Glomerular endothelial cell (primary cell): ENCODE measurements at places on chromosomes 2 and 18. TPM values are rescaled to one million over a fixed set of nuclear protein-coding genes. Genes with fewer than 3 reads are reported as not detected.

BIRC6 gene
- 64.1 and 113 TPM in 2 replicates for total RNA-seq

NEU2 gene
- total RNA-seq = not detected in 2 replicates

HOXD3 gene
- 5.3 and 7.2 TPM in 2 replicates for total RNA-seq

CFAP210 gene
- not detected in 2 replicates for total RNA-seq

FIGN gene
- 3.0 and 4.7 TPM in 2 replicates for total RNA-seq

HNRNPA3 gene
- 45.2 and 68.0 TPM in 2 replicates for total RNA-seq

EGR4 gene
- not detected in 2 replicates for total RNA-seq

MC4R gene
- total RNA-seq = not detected in 2 replicates

FBXO48 gene
- total RNA-seq = 0.19 and 0.64 TPM in 2 replicates

SCN9A gene
- total RNA-seq = 9.3 and 10.0 TPM in 2 replicates

- DNase-seq = no peak
These were observed 46.1 kb downstream of the TMEM185B start for GRCh38 chr2:120177001-120177621.

DNA sequence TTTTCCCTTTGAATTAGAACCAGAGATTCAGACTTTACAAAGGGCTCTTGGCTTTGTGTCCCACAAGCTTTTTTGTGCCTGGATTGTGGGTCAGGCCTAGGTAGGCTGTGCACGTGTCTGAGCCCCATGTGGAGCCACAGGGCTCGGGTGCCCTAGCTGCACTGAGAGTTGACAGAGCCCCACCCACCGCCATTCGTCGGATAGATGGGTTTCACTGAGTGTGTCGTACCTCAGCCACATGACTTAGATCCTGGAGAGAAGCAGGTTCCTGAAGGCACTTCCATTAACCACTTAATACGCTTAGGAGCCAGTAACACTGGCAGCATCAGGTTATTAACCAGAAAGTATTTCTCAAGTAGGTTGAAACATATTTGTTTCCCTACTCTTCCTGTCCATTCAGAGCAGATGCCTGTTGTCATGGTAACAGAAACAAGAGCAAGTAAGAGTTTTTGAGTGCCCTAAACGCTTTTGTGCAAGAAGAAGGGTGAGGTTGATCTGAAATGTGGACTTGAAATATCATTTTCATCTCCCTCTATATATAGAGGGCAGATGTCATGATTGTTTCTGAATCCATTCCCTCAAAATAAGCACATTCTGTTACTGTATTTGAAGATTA, 30.0 kb downstream of the ADCYAP1 start:
- no peak for DNase-seq

GRCh38 chr18:35635170-35635569, 53.6 kb downstream of the GALNT1 start:
- DNase-seq = peak; percentile 44

DNA sequence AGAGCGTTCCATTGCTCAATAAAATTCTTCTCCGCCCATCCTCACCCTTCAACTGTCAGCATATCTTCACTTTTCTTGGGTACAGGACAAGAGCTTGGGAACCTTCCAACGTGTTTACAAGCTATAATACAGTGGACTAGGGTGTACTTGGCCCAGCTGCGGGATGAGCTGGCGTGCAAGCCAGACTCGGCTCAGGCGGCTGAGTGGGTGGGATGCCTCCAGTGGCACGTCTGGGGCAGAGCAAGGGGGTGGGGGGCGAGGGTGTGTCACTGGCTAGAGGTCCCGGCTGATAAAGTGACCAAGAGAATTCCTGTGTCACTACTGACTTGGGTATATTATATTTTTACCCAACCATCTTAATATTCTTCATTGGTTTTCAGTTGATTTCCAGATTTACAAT, 179.7 kb downstream of the EVA1A start:
- DNase-seq = no peak

GRCh38 chr2:57990118-57990725, 56.4 kb upstream of the VRK2 start:
- no peak for DNase-seq

DNA sequence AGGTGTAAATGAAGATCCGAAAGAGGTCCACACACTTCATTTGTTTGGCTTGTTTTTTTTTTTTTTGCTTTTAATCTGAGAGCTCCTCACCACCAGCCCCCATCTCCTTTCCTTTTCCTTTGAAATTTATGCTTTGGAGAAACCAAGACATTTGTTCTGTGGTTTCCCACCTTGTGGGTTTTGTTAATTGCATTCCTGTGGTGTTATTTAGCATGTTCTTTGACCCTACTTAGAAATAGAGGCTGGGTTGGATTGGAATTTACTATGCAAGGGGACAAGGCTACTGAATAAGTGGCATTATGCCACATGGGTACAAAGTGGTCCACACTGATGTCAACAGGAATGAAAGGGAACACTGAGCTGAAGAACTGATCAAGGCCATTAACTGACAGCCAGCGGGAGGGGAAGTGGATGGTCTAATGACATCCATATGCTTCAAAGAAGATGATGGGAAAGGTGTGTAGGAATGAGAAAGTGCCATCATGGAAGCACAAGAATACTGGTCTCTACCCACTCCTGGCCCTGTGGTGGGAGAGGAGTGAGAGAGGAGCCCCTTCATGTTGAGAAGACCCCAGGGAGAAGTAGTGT, 8.9 kb downstream of the CCL20 start:
- DNase-seq = no peak

DNA sequence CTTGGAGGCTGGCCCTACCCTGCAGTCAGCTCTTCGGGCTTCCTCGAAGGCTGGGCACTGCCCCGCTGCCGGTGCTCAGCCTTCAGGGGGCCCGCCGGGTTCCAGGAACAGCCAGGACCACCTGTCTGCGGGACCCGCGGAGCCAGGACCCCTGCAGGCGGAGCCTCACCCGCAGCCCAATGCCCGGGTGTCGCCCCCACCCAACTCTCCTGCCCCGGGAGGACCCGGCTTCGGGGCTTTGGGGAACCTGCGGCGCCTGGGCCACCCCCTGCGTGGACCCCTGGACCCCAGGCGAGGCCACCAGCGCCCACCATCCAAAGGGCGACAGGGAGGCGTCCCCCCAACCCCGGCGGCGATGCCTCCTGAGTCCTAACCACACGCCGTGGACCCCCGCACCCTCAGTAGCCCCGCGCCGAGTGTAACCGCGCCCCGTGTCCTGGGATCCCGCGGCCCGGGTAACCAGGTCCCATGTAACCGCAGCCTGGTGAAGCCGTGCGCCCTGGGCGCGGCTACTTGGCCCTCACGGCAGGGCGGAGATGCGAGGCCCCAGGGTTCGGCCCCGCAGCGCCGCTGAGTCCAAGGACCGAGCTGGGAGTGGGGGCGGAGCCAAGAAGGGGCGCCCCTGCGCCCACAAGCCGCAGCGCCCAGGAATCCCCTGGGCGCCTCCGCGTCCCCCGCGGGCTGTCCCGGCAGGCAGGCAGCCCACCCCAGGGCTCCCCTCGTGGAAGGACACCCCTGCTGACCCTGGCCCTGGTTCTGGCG, 11.0 kb upstream of the UBE2F start:
- no peak for DNase-seq

DNA sequence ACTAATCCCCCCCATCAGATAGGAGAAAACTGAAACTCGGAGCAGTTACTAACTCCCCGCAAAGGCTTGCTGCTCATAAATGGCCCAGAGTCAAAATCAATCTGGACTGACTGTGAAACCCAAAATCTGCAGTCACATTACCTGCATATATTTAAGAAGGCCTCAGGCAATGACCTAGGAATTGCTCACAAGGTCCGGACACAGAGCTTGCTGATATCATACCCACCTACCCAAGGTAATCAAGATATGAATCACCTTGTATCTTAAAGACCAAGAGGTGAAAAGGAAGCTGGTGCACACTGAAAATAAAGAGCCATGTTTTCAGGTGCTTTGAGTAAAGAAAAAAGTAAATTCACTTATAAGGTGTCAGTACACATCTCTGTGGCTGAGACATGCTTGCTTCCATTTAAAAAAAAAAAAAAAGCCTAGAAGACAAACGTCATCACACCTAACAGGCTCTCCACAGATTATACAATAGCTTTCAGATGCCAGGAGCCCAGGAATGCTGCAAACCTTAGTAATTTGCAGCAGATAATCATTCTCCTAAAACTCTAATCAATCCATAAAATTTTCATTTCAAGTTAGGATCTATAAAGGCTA, 195.4 kb downstream of the ZEB2 start:
- no peak for DNase-seq

- no peak for DNase-seq
These were observed 25.1 kb downstream of the MFF start for GRCh38 chr2:227349989-227350612.

GRCh38 chr18:58091099-58091611, 47.1 kb downstream of the NEDD4L start:
- no peak for DNase-seq

- DNase-seq = no peak
These were observed 7.8 kb downstream of the ANTXR1 start for GRCh38 chr2:69020496-69021426.

DNA sequence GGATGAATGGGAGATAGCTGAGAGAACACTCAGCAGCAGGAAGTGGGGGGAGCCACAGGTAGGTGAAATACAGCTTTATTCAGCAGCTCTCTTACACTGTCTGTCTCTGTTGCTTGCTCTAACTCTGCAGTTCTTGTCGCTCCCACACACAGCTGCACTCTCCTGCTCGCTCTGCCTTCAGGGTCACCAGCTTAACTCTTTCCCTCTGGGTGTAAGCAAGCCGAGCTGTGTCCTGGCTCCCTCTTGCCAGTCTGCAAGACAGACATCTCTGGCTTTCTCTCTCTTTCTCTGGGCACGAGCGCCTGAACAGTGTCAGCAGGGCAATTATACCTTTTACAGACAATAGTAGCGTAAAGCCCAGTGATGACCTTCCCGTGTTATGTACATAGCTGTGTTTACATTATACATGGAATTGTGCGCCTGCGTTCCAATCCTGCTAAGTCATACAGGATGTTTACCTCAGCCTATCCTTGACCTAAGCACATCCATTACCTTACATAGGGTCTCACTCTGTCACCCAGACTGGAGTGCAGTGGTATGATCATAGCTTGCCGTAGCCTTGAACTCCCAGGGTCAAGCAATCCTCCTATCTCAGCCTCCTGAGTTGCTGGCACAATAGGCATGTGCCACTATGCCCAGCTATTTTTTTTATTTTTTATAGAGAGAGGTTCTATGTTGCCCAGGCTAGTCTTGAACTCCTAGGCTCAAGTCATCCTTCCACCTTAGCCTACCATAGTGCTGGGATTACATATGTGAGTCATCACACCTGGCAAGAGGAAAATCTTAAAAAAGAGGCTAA, 57.8 kb upstream of the CHN1 start:
- DNase-seq = no peak

DNA sequence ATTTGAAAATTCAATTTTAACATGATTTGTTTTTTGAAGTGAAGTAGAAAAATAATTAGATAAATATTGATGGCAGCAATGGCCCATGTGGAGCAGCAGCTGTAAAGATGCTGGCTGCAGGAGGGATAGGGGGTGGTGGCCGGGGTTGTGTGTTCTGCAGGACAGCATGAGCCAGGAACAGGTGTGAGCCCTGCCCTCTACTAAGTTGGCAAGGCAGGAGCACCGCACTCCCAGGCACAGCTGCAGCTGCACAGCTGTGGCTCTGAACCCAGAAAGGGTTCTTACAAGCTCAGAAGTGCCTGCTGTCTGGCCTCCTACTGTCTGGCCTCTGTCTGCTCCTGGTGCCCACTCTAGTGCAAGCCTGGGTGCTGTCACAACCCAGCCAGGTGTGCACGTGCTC, 10.0 kb upstream of the DUSP19 start:
- no peak for DNase-seq

GRCh38 chr2:150403457-150403856, 84.0 kb downstream of the RND3 start:
- DNase-seq = no peak

- peak; percentile 18 for DNase-seq
These were observed 1.3 kb upstream of the UBE2E3 start for GRCh38 chr2:180978903-180979748.

DNA sequence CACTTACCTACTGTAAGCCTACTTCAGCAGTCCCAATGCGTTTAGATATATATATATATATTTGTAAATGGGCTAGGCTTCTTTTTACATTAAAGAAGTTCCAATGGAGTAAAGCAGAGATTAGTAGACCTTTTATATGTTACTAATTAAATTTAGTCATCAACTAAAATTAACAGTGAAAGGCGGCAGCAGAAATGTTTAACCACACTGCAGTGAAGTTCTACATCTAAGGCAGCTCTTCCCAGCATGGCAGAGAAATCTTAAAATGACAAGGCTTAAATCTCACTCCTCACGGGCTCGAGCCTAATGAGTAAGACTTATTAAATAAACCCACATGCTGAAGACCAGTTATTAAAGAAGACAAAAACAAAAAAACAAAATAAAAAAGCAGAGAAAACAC, 19.1 kb upstream of the KANSL1L start:
- no peak for DNase-seq

- DNase-seq = no peak
These were observed 115.2 kb downstream of the MARCHF4 start for GRCh38 chr2:216257089-216257488.

DNA sequence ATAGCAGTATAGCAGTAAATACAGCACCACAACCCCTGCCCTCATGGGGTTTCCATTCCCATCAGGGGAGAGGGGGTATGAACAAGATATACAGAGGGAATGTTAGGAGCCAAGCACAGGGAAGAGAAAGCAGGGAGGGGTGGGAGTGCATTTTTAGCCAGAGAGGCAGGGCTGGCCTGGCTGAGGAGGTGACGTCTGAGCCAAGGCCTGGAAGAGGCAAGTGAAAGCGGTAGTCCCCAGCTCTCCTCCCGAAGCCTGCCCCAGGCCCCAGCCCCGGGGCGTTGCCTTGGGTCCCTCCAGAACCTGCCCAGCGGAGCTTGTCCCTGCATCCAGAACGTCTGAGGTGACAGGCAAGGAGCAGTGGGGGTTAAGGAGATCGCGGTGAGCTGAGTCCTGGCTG, 45.1 kb upstream of the FOSL2 start:
- DNase-seq = no peak

GRCh38 chr2:64243081-64244036, 99.1 kb upstream of the PELI1 start:
- no peak for DNase-seq

- no peak for DNase-seq
These were observed 92.1 kb downstream of the PXDN start for GRCh38 chr2:1652034-1652790.

DNA sequence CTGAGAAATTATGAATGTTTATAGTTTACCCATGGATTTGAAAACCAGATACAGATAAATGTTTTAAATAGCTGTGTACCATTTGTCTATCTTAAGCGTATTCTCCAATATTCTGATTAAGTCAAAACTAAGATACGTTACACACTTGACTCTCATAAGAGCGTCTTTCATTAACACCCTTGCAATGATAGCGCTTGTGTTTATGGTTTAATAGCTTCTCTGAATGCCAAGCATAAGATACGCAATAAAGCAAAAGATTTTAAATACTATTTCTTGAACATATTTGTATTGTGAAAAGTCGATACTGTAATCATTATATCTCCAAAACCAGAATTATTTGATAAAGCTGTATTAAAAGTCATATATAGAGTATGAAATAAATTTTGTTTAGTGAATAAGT, 3.0 kb downstream of the CALCRL start:
- no peak for DNase-seq

GRCh38 chr2:47508641-47509040, 105.7 kb downstream of the MSH2 start:
- no peak for DNase-seq

DNA sequence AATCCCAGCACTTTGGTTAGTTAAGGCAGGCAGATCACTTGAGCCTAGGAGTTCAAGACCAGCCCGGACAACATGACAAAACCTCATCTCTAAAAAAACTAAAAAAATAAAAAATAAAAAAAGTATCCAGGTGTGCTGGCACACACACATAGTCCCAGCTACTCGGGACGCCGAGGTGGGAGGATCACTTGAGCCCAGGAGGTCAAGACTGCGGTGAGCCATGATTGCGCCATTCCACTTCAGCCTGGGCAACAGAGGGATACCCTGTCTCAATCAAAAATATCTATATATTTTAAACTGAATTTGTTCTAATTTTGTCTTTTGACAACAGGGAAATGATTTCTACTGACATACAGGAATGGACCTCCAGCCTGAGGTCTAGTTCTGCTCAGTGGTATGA, 73.3 kb upstream of the MBOAT2 start:
- no peak for DNase-seq
